ENCODE measurements at places on chromosomes 5 and 9. TPM values are rescaled to one million over a fixed set of nuclear protein-coding genes. Genes with fewer than 3 reads are reported as not detected.
A peak's percentile ranks its signal among the peaks of the same experiment; 100 is the strongest.

The NR2F1-AS1 gene
- total RNA-seq = not detected

The FYB1 gene
- 105 TPM for total RNA-seq

The VLDLR gene
- total RNA-seq = 8.8 TPM

The SLC45A2 gene
- not detected for total RNA-seq

- DNase-seq = no peak
Observed at GRCh38 chr9:12815888-12816287, 41.1 kb downstream of the LURAP1L start.

GRCh38 chr9:133973111-133973790 lies 18.9 kb downstream of the VAV2 start:
- no peak for DNase-seq

GRCh38 chr5:18311266-18311665 lies 677.0 kb downstream of the TAF11L14 start:
- no peak for DNase-seq

GRCh38 chr9:131776473-131776872 lies 36.6 kb upstream of the RAPGEF1 start:
- DNase-seq = peak; percentile 59

DNA sequence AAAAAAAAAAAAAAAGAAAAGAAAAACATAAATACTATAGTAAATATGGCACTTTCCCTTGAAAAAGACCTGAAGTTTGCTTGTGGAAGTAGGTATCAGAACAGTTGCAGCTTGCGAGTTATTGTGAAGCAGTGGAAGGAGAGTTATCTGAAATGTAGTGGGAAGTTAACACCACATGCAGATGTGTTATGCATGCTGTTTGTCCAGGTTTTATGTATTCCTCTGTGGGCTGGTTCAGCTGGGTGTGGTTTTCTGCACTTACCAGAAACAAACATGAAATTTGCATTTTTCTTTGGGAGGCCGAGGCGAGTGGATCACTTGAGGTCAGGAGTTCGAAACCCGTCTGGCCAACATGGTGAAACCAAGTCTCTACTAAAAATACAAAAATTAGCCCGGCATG lies 42.1 kb upstream of the CTNNA1 start:
- no peak for DNase-seq

DNA sequence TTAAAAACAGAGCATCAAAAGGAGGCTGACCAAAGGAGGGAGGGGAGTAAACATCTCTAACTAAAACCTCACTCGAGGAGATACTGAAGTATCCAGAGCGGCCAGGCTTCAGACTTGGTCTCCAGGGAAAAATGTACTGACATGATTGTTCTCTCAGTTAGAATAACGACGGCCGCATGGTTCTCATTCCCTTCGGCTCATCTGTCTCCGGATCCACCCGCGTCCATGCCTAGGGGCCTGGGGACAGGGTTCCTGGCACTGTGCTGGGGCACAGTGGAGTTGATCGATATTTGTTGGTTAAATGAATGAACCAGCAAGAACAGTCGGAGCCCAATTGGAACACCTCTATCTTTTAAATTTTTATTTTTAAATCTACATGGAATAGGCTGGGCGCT lies 167.1 kb upstream of the PHYKPL start:
- no peak for DNase-seq

GRCh38 chr9:6689893-6690674 lies 44.6 kb upstream of the GLDC start:
- no peak for DNase-seq

- no peak for DNase-seq
Observed at GRCh38 chr5:68740226-68740910, 353.4 kb upstream of the SLC30A5 start.

DNA sequence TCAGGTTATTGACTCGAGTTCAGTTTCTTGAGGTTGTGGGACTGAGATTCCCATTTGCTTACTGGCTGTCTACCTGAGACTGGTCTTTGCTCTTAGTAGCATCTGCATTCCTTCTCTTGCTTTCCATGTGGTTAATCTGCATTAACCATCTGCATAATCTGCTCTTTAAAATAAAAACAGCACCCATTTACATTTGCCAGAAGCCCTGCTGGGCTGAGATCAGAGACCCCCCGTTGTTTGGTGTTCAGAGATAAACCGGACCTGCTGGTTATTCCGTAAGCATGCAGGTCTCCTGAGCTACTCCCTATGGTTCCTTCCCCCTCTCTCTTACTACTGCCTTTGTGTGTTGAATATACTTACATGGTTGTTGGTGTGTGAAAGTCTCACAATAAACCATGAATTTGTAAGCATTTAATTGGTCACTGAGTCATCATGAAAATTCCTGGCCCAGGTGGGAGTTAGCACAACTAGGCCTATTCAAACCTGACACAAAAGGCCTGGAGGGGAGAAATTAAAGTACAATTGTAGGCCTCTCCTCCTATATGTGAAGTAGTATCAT lies 396.7 kb downstream of the MRPS30 start:
- no peak for DNase-seq
